ENCODE measurements at places on chromosomes 4 and X.

DNA sequence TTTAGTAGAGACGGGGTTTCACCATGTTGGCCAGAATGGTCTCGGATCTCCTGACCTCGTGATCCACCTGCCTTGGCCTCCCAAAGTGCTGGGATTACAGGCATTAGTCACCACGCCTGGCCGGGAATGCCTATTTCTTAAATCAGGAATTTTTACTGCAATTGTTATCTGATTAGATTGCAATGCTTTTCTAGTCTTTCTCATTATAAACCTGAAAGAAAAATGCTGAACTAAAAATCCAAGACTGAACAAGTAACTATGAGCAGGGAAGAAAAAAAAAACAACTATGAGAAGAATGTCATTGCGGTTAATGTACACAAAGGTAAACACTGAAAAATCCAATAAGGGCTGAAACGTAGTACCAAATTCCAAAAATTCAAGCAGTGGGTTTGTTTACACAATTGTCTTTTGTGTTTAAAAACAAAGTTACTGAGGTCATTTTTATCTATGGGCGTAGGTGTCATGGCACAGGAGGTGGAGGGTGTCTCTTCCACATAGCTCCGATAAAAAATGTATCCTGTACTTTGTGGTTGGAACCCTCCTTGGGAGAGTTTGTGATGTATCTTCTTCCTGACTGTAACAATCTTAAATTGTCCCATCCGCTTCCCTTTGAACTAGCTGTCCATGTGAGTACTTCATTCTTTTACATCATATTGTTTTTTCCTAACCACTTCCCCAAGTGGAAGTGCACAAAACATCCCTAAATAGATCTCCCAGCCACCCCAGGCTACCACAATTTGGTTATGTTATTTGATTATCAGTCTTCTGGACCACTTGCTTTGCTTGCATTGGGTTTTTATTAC lies 11.1 kb upstream of the TMEM156 start:
- no peak for DNase-seq

GRCh38 chr4:21304540-21304887 lies 604.3 kb downstream of the PACRGL start:
- no peak for DNase-seq

DNA sequence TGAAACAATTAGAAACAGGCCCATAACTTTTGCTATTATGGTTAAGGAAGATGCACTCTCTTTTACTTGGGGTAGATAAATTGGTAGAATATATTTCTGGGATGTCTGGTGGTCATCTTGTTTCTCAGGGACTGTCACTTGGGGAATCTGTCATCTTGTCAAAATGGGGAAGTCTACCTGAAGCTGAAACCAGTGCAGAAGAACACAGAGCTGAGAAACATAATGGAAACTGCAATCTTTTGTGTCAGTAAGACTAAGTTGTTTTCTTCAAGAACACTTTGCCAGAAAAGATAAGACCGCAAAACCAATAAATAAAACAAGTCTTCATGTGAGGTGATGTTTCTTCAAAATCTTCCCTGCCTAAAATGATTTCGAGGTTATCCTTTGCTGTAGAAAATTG lies 92.0 kb downstream of the NAA11 start:
- DNase-seq = no peak

- DNase-seq = no peak
These were observed 589.2 kb upstream of the NR3C2 start for GRCh38 chr4:149031399-149031798.

DNA sequence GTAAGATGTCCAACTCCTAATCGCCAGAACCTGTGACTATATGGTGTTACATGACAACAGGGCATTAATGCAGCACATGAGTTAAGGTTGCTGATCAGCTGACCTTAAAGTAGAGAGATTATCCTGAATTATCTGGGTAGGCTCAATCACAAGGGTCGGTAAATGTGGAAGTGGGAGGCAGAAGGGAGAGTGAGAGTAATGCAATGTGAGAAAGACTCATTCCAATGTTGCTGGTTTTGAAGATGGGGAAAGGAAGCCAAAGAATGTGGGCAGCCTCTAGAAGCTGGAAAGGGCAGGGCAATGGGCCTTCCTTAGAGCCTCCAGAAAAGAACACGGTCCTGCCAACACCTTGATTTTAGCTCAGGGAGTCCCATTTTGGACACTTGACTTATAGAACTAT lies 67.4 kb downstream of the STX18 start:
- DNase-seq = no peak

- DNase-seq = no peak
These were observed 64.5 kb upstream of the STS start for GRCh38 chrX:7083021-7083420.

- no peak for DNase-seq
These were observed 1.2 kb upstream of the XK start for GRCh38 chrX:37684426-37684825.

GRCh38 chrX:9429767-9430166 lies 35.1 kb upstream of the TBL1X start:
- DNase-seq = no peak

DNA sequence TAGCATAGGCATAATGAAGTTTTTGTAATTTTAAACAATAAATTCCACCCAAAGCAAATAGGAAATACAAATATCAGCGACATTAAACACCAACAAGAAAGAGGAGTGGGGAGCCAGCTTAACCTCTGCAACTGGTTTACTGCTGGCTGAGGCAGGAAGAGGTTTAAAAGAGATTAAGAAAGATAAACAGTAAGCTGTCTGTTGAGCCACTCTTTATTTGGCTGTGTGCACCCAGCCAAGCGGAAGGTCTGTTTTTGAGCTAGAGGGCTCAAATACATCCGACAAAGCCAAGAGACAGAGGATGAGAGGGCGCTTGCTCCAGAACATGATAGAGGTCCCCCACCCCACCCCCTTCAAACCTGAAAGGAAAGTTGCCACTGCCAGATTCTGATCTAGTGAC lies 191.4 kb downstream of the MGST2 start:
- no peak for DNase-seq

- DNase-seq = no peak
These were observed 1029.0 kb upstream of the AGA start for GRCh38 chr4:178470996-178471784.

DNA sequence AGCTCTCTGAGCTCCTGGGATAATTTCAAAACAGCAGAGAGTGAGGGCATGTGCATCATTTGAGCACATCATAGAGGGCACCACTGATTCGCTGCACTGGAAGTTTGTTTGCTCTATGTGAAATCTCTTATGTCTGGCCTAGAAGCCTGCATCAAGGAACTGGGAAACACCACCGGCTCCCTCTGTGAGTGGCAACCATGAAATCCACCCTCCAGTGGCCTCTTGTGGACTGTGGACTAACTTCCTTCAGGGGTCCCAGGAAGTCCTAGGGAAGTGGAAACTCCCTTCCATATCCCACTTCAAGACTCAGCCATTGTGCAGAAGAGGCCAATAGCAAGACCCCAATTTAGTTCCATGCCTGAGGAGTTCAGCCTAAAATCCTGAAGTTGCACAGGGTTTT lies 48.0 kb upstream of the IGFBP7 start:
- no peak for DNase-seq

- no peak for DNase-seq
These were observed 109.0 kb upstream of the ATOH1 start for GRCh38 chr4:93719552-93719951.

DNA sequence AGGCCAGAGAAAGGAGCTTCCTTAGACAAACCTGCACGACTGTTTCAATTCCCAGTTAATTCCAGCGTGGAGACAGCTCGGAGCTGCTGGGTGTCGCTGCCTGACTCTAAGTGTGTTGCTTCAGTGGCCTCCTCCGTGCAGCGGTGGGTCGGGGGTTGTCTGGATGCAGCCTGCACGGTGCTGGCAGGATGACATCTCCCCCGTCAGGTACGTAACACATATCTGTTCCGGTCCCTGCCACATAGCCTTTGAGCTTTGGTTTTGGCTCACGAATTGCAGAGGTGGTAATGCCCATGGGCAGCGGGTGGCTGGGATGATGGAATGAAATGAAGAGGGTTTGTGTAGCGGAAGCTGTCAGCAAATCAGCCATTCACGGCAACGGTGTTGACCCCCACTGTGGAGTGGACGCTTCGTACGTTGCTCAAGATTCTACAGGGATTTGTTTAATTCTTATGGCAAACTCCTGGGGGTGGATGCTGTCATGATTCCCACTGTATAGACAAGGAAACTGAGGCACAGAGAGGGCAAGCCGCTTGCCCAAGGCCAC lies 33.7 kb upstream of the HMX1 start:
- DNase-seq = no peak

- DNase-seq = no peak
These were observed 334.5 kb downstream of the GALNTL6 start for GRCh38 chr4:172147687-172148086.

Measured in CD4-positive, alpha-beta T cell treated with Interleukin-1 beta for 1 hour (primary cell).